ENCODE measurements at places on chromosomes 4 and X.

GRCh38 chrX:1545776-1546408 is 8.9 kb upstream of the P2RY8 start:
- no peak for DNase-seq

DNA sequence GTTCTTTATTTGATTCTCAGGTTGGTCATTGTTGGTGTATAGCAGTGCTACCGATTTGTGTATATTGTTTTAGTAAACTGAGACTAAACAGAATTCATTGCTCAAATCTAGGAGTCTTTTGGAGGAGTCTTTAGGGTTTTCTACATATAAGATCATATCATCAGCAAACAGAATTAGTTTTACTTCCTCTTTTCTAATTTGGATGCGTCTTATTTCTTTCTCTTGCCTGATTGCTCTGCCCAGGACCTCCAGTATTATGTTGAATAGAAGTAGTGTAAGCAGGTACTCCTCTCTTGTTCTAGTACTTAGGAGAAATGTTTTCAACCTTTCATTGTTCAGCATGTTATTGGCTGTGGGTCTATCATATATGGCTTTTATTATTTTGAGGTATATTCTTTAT is 92.6 kb downstream of the IQCM start:
- no peak for DNase-seq

- DNase-seq, result no peak
These were observed 903.6 kb downstream of the RPA4 start for GRCh38 chrX:97787311-97787710.

GRCh38 chrX:38861489-38861888 is 60.2 kb downstream of the MID1IP1 start:
- DNase-seq, result no peak

GRCh38 chrX:106680716-106681115 is 45.8 kb upstream of the RNF128 start:
- no peak for DNase-seq

DNA sequence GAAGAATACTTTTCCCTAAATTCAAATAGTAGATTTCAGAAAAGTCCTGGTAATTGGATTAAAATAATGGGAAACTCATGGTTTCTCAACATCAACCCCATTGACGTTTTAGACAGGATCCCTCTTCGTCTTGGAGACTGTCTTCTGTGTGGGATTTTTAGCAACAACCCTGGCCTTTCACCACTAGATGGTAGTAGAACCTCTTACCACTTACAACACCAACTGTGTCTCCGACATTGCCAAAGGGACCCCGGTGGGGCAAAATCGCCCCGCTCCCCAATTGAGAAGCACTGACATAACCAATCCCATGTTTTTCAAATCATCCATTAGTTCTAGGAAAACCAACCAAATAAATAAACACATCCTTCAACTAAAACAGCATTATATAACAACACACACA is 16.9 kb upstream of the ANOS1 start:
- DNase-seq, result no peak

GRCh38 chr4:128825226-128825625 is 15.7 kb downstream of the JADE1 start:
- no peak for DNase-seq

DNA sequence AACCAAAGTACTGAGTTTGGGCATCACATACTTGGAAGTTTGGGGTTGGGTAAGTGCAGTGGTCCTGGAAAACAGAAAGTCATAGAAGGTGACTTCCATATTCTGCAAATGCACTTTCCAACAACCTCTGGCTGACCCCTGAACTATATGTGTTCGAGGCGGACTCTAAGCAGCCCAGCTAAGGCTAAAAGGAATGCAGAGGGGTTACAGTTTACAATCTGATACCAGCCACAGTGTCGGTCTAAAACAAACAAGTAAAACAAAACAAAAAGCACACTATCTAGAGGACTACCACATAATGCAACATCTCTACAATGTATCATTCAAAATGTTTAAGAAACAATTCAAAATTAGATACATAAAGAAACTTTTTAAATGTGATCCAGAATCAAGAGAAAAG is 185.6 kb downstream of the ADAMTS3 start:
- DNase-seq, result no peak

- DNase-seq, result no peak
These were observed 10.6 kb downstream of the HMX1 start for GRCh38 chr4:8860892-8861575.

DNA sequence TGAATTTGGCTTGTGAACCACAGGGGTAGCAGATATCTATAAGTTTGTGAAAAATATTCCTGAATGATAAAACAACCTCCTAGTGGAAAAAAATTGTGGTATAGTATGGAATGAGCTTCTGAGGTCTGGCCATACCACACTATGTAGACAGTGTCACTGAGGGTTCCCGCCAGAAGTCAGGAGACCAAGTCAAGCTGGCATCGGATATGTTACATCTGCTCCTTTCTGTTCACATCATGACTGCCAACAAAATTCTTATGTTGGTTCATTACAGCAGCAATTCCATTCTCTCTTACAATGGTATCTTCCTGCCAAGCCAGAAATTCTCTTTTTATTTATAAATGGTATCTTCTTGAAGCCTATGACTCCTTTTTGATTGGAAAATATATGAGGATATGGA is 273.0 kb downstream of the PPP3CA start:
- DNase-seq, result no peak

- DNase-seq, result no peak
These were observed 19.7 kb downstream of the CYSLTR1 start for GRCh38 chrX:78307665-78308064.

DNA sequence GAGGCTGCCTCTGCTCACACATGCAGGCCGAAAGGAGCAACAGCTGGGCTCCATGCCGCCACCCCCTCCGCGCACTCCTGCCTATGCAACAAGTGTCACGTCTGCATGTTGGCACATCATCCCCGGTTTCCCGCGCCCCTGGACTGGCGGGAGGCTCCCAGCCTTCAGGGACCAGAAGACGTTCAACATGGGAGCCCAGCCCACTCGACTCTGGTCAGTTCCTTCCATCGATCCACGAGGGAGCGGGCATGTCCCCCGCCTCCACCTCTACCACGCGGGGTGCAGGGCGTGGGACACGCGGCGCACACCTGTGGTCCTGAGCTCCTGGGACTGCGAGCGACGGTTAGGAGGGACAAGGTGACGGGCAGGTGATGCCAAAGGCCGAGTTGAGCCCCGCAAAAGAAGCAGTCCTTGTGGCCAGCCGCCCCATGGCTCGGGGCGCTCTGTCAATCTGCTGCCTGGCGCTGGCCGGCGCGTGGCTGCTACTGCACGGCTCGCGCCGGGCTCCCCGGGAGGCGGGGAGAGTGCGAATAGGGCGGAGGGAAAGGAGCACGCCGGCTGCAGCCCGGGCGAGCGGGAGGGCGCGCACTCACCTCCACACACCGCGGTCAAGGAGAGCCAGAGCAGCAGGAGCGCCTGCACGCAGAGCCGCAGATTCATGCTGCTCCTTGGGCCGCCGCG is 645 bp downstream of the APLN start:
- no peak for DNase-seq

DNA sequence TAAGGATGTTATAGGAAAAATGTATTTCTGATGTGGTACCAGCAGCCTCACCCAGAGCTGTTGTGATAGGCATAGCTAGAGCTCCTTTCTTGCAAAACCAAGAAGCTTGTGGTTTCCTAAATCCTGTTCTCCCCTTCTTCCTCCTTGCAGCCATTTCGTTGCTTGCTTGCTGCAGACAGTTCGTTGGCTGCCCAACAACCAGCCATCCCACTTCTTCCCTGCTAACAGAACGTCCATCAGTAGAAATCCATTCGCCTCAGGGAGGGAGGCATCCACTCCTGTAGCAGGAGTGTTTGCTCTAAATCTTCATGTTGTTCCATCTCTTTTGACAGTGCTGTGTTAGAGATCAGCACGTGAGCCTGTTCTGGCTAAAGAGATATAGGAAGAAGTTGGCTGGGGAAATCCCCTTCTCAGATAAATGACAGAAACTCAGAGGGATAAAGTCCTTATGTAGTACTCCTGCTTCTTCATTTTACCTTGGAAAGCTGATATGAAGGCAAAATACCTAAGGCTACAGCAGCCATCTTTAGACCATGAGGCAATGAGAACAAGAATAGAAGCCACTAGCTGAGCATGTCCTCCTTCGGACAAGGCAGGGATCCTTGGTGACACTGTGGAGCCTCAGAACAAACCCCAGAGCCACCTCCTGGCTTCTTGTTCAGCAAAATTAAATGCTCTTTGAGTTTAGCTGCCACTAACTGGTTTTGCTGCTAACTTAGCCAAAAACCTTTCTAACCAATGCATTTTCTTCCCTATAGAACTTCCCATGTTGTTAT is 68.4 kb upstream of the RELL1 start:
- no peak for DNase-seq

- DNase-seq, result no peak
These were observed 117.4 kb upstream of the GRPR start for GRCh38 chrX:16005917-16006316.

DNA sequence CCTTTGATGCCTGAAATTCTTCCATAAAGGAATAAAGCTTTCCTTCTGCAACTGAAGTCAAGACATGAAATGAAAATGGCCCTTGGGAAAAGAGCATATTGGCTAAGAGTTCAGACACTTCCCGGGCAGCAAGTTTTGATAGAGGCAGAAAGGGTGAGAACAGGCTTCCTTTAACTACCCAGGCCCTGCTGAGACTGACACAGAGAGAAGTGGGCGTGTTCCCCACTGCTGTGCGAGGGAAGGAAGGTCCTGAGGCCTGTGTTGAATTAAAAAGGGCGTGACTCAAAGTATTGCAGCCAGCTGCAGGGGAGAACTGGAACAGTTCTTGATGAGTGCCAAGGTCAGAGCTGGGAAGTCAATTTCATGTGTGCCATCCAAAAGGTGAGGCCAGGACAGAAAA is 33.9 kb upstream of the ADGRG2 start:
- no peak for DNase-seq

- DNase-seq, result no peak
These were observed 373.1 kb downstream of the STPG2 start for GRCh38 chr4:97770222-97770621.

- DNase-seq, result no peak
These were observed 371.3 kb upstream of the INTU start for GRCh38 chr4:127261476-127261875.

All from SHP77 treated with DMSO at 0.1 percent for 48 hours (cell line).